ENCODE measurements at places on chromosomes 2 and 18.

DNA sequence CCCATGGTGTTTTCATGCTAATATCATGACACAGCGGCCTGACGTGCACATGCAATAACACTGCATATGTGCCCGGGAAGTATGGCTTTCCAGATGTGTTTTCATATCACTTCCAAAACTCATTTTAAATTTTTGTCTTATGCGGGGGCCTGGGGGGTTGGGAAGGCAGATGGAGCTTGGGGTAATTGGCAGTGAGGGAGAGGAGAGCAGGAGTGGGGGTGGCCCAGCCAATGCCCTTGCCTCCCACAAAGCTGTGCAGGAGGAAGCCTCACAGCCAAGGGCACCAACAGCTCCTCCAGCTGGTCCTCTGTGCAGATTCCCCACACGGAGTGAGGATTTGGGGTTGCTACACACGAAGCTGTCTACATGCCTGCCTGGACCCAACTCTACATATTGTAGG is 805.2 kb downstream of the GALR1 start:
- DNase-seq = no peak

DNA sequence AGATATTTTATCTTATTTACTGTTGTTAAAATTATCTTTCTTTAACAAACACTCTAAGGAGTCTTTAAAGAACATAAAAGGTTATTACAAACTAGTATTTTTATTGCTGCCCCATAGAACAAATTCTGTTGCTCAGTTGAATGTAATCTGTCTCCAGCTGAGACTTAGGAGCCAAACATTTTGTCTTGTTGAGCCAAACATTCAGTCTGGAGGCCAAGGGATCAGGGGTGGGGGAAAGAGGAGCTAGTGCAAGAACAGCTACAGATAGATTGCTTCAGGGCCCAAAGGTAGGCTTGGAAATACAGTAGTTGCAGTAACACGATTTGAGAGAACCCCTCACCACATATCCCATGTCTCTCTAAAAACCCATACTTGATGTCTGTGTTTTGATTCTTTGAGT is 51.2 kb downstream of the TPGS2 start:
- DNase-seq = no peak

DNA sequence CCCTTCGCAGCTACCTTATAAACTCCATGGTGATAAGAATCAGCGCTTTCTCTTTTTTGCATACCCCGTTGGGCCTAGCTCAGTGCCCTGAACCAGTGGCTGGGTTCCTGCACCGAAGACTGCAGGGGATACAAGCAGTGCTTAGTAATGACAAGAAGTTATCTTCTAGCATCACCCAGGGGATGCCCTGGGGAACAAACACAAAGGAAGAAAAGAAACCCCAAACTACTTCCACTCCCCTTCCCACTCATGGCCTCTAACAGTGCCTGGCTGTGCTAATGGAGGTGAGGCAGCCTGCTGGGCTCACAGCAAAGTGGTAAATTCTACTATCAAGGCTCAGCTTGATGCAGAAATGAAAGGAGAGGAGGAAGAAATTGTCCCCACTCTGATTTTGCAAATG is 314.7 kb downstream of the TXNL1 start:
- DNase-seq = no peak

GRCh38 chr18:58038063-58038462 is 6.0 kb upstream of the NEDD4L start:
- no peak for DNase-seq

DNA sequence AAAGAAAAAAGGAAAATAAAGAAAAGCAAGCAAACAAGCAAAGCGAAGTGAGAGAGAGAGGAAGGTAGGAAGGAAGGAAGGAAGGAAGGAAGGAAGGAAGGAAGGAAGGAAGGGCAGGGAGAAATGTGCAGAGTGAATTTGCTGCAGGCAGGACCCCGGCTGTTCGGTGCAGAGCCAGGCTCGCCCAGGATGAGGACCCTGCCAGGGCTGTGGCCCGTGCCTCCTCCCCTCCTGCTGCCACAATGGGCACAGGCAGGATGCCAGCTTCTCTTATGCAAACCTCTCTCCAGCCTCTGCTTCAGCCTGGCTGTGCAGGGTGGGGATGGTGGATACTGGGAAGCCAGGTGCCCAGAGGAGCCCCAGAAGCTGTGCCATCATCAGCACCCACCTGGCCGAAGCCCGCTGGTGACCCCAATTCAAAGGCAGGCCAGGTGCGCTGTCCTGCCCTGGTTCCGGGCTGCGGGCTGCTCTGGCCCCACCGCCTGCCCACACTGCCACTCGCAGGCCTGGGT is 3.2 kb downstream of the GPR17 start:
- no peak for DNase-seq

DNA sequence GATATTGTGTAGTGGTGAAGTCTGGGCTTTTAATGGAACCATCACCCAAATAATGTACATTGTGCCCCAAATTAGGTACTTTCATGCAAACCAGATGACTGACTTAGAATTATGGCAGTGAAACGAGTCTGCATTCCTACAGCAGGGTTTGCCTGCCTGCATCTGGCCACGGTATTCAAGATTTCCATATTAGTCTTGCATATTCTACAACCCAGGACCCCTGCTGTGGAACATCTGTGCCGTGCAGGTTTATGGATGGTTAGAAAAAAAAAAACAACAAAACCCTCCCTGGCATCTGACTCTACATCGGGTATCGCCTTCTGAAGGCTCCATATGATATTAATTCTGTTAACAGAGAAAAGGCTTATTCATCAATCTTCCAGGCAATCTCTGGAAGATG is 394.8 kb downstream of the DCDC2C start:
- DNase-seq = no peak

DNA sequence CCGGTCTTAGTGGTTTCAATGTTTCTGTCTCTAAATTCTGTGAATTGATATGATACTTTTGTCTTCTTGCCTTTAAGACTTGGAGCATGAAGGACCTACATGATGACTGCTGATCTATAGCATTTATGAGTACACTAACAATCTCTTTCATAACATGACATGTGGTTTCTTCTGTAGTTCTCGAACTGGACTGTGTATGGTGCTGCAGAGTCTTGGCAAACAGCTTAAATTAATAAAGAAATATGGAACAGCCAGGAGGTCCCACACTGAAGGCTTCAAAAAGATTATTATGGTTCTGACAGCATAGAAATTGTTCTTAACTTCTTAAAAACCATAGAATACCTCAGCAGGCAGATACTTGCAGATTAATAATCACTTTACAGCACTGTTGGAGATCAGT is 145.0 kb downstream of the DCC start:
- DNase-seq = no peak

GRCh38 chr2:181887045-181887444 is 4.5 kb upstream of the ITPRID2 start:
- no peak for DNase-seq

GRCh38 chr18:41769265-41769664 is 185.8 kb upstream of the PIK3C3 start:
- no peak for DNase-seq

- DNase-seq = no peak
Observed at GRCh38 chr2:213934560-213934959, 476.3 kb upstream of the VWC2L start.

- no peak for DNase-seq
Observed at GRCh38 chr2:99845296-99845695, 297.1 kb downstream of the AFF3 start.

GRCh38 chr2:23789012-23789411 is 137.9 kb downstream of the ATAD2B start:
- DNase-seq = no peak

DNA sequence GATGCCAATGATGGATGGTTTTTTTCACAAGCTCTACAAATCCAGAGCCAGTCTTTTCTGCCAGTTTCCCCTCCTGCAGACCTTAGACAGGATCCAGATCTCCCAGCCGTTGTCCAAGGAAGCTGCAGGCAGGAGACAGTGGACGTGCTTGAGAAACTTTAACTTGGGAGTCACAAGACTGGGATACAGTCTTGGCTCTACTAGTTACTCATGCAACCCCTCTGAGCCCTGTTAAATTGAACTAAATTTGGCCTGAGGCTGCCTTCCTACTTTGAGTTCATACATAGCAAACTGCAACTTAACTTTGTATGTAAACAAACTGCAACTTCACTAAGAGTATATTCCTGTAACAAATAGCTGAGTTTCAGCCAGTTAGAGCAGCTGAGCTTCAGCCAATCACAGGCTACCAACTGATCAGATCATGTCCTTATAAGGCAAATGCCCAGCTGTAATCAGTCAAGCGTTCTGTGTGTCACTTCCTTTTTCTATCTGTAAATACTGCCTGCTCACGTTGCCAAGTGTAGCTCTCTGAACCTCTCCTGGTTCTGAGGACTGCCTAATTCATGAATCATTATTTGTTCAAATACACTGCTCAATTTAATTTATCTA is 140.9 kb downstream of the CAPN13 start:
- DNase-seq = no peak

DNA sequence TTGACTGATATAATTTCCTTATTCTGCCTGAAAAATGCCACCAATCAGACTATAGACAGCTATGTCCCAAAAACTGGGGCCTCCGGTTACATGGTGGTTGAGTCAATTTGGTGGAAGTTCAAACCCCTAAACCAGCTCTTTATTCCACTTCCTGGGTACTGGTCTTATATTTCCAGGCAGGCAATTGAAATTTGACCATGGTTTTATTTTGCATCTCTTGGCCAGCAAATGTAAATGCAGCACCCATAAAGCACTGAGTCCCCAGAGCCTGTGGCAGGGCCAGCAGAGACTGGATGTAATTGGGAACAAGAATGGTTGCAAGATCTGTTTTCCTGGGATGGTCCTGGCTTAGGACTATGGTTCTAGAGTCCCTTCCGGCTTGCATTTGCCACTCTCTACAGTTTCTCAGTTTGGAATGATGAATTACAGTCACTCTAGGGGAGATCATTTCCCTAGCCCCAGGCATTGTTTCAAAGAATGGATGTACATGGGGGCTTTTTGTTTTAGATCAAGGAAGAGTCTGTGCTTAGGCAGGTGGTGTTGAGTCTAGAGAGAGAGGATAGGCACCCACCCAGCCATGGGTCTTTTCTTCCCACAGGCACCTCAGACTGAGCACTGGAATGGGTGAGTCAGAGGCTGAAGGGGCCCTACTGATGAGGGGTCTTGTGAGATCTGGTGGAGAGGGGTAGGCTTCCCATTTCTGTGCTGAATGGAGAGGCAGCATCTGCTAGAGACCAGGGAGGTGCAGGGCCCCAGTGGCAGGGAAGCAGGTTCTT is 108.4 kb upstream of the CDC42EP3 start:
- DNase-seq = no peak

DNA sequence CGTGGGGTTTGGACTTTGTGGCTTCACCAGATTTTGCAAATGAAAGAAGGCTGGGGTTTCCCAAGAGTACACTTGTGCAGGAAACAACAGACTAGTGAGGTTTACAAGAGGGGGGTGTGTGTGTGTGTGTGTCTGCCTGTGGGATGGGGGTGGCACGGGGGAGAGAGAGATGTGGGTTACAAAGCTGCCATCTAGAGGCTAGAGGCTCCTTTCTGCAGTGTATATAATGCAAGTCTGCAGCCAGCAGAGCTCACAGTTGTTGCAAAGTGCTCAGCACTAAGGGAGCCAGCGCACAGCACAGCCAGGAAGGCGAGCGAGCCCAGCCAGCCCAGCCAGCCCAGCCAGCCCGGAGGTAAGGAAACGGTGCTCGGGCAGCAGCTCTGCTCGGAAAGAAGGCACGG is at the start of gene ACKR3:
ACKR3 (plus strand) TSS at position 253 of the 401 bp plus-strand sequence. CDS start 10,641 bp downstream, outside the sequence.
- DNase-seq = peak; percentile 47

GRCh38 chr2:71348302-71348701 is 16.7 kb downstream of the ZNF638 start:
- DNase-seq = no peak

- DNase-seq = no peak
Observed at GRCh38 chr2:65666156-65666725, 233.8 kb upstream of the SPRED2 start.

- DNase-seq = no peak
Observed at GRCh38 chr2:126253669-126254068, 402.3 kb upstream of the GYPC start.

- no peak for DNase-seq
Observed at GRCh38 chr2:113080134-113080533, 12.4 kb downstream of the IL1F10 start.

- no peak for DNase-seq
Observed at GRCh38 chr2:235803028-235803427, 309.2 kb downstream of the AGAP1 start.

GRCh38 chr2:100260712-100261620 is 61.3 kb downstream of the LONRF2 start:
- DNase-seq = no peak

DNA sequence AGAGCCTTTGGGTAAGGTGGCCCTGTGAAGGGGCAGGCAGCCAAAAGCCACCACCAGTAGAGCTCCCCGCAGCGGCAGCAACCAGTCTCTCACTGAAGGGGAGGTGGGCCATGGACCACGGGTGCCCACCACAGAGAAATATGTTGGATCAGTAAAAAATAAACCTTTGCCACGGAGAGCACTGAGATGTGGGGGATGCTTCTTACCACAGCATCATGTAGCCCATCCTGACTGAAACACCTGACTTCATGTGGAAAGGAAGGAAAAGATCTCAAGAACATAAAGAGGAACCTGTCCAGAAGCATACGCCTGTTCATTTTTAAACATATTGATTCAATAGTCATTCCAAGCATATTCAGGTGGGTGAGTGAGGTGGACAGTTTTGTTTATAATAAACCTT is 51.1 kb downstream of the LONRF2 start:
- no peak for DNase-seq

DNA sequence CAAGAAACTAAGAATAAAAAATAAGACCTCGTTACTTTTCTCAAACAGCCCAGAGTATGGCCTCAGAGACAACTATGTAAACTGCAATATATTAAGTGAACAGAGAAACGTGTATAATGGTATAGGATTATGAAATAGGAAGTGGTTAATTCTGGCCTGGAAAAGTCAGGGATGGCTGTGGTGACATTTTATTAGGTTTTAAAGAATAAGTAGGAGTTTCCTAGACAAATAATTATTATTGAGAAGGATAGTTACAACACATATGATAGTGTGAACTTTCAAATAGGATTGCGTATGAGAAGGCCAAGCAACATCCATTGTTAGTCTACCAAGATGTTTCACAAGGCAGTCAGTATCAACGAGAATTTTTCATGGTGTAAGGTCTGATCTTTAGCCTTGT is 244.1 kb downstream of the LPIN1 start:
- DNase-seq = no peak

DNA sequence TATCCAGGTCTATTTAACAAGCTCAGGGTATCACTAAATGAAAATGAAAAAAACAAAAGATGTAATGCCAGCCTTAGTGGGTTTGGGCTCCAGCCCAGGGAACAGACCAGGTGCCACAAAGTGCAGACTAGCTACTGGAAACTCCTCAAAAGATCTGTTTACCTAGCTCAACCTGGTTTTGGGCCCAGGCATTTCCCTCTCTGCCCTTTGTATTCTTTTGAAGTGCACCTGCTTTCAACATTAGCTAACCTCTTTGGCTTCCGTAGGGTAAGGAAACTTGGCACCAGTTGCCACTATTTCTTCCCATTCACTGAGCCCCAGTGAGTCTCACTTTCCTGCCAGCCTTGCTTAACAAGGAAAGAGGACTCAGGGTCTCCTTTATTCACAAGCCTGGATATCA is 123.6 kb upstream of the CDCA7 start:
- DNase-seq = no peak

GRCh38 chr18:62566199-62566598 is 43.4 kb downstream of the ZCCHC2 start:
- DNase-seq = no peak

- DNase-seq = no peak
Observed at GRCh38 chr2:100624536-100624935, 61.7 kb downstream of the PDCL3 start.
